NCI-H1417 treated with DMSO at 0.1 percent for 48 hours (cell line): ENCODE measurements at places on chromosomes 5 and 9.

DNA sequence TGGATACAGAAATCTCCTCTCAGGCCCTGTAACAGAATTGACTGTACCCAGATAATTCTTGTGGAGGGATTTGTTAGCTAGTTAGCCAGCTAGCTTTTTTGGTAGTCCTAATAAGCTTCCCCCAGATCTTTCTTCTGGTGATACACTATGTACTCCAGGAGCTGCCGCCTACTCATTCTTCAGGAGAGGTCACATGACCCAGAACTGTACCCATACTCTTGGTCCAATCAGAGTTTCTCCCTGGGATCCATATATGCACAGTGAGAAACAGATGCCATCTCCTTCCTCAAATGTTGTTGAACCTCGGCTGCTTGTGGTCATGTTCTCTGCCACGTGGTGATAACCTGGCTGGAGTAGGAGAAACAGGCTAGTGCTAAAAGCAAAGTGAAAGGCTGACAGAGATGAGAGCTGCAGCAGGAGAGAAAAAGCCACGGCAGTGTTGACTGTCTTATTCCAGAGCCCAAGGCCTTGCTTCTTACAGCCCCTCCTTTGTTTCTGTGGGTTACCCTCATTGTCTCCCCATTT is 123.0 kb upstream of the RFX3 start:
- DNase-seq = no peak

- DNase-seq = no peak
These were observed 44.2 kb upstream of the LMNB1 start for GRCh38 chr5:126732716-126733115.

DNA sequence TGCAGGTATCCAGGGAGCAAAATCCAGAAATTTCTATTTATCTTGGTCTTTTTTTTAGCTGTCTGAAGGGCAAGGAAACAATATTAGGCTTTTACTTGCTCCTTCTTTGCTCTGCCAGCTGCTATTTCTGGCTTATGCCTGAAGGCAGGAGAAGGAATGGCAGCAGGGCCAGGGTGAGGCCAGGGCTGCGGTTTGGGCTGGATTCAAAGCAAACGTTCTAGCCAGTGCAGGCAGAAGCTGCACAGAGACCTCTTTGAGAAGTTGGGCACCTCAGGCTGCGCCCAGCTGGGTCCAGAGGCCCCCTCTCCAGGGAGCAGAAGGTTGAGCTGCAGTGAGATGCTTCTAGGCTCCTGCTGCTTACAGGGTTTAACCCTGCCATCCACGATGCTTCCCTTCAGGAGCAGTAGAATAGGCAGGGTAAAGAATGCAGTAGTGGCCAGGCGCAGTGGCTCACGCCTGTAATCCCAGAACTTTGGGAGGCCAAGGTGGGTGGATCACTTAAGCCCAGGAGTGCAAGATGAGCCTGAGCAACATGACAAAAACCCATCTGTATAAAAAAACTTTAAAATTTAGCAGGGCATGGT is 201.2 kb downstream of the ADCY2 start:
- no peak for DNase-seq

- DNase-seq = no peak
These were observed 55.1 kb upstream of the OTULINL start for GRCh38 chr5:14526493-14526892.

DNA sequence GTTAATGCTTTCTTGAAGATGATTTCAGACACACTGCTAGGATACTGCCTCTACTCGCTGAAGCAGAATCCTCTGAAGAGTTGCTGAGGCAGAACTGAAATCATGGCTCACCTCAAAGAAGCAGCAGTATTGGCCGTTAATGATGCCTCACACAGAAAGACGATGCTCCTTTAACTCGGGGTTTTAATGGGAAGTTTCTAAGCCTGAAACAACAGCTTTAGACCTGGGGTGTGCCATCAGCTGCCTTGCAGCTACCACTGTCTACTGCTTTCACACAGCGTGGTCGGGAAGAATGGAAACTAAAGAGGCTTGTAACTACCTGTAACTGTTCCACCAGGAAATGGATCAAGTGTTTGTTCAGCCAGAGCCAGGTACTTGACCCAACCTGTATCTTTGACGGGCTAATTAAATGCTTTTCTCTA is at the start of gene CTXN3:
TSS of gene CTXN3 (plus strand) at position 65 of the 422 bp plus-strand sequence. CDS start 8,440 bp downstream, outside the sequence.
- peak; percentile 53 for DNase-seq

DNA sequence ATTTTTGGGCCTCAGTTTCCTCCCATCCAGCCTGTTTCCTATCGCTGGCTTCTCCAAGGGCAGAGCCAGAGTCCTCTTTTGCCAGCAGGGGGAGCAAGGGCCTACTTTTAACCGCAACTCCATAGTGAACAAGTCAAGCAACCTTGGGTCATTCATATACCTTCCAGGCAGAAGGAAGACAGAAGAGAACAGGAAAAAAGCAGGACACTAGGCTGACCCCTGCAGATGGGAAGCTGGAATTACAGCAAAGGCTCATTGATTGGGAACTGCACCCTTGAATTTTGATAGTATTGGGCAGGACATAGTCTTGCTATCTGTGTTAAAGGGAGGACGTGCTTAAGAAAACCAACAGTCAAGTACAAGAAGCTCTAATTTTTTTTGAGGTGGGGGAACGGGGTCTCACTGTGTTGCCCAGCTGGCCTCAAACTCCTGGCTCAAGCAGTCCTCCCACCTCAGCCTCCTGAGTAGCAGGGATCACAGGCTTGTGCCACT is 30.1 kb downstream of the QRFP start:
- DNase-seq = peak; percentile 54

GRCh38 chr9:14650596-14650995 is 42.6 kb downstream of the ZDHHC21 start:
- DNase-seq = no peak

DNA sequence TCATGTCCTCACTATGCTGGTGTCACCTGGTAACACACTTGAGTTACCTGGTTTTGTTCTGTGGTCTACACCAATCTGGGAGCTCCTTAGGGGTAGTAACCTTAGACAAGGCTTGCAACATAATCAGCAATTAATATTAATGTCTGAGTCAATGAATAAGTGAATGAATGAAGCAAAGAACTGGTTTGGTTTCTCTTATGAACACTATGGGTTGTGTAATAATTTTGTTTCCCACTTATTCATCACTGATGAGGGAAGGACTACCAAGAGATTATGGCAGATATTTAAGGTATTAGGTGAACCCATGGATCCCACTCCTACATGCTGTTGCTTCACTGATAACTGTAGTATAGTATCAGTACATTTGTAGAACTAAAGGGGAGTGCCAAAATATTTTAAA is 116.0 kb downstream of the SLC12A2 start:
- DNase-seq = no peak

GRCh38 chr9:81575956-81576355 is 113.4 kb downstream of the TLE1 start:
- no peak for DNase-seq

GRCh38 chr9:34037626-34038025 is 11.1 kb downstream of the UBAP2 start:
- DNase-seq = no peak

- DNase-seq = no peak
These were observed 34.3 kb downstream of the GPR107 start for GRCh38 chr9:130088051-130088450.

GRCh38 chr5:66880401-66880800 is 284.2 kb downstream of the MAST4 start:
- DNase-seq = no peak

DNA sequence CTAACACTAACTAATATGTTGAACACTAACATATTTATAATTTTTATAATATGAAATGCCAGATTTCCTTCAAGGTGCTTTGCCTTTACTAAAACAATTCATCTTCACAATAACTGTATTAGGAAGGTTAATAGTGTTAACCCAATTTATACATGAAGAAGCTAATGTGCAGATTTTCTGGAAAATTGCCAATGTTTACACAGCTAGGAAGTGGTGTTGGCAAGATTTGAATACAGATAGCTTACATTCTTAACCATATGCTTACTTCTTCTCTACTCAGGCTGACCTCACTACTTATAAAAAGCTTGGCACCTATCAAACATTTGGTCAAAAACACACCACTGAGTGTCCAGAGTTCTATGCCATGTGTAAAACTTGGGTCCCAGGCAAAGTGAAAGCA is 445.4 kb upstream of the ITGA1 start:
- DNase-seq = no peak

DNA sequence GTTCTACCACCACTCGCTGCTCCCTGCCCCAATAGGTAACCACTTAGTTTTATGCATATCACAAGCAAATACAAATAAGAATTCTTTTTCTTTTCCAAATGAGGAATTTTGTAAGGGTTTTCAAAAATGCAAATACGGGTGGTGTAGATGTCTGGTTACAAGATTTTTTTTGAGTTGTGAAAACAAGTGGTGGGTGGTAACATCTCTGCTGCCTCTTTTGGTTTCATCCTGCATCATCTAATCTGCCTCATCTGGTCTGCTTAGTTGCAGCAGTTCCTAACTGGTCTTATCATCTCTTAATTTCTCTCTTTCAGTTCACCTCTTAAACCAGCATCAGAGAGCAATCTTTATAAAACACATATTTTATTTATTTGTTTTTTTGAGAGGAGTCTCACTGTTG is 5.3 kb downstream of the NFX1 start:
- DNase-seq = no peak

DNA sequence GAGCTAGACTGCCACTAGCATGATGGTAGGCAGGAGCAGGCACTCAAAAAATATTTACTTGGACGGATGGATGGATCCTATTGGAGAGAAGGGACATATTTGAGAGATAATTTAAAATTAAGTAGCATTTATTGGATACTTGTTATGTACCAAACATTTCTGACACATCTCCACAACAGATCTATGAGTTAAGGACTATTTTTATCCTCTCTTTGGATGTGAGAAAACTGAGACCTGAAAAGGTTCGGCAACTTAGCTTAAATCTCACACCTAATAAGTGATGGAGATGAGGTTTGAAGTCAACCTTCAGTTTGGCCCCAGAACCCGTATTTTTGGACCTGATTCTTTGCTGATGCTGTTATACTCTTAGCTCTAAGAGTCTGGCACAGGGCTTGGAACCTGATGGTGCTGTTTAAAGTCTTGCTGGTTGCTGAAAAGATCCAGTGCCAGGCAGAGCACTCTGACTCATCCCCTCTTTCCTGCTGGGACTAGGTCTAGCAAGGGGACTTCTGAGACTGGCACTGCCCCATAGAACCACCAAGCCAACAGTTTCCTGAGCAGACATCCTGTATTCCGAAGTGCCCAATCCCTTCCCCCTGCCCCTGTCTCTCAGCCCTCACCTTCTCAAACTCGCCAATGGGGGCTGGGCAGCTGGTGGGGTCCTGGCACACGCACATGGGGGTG is 15.6 kb downstream of the SPARC start:
- DNase-seq = no peak

- DNase-seq = no peak
These were observed 359.0 kb upstream of the RORB start for GRCh38 chr9:74138182-74138581.

DNA sequence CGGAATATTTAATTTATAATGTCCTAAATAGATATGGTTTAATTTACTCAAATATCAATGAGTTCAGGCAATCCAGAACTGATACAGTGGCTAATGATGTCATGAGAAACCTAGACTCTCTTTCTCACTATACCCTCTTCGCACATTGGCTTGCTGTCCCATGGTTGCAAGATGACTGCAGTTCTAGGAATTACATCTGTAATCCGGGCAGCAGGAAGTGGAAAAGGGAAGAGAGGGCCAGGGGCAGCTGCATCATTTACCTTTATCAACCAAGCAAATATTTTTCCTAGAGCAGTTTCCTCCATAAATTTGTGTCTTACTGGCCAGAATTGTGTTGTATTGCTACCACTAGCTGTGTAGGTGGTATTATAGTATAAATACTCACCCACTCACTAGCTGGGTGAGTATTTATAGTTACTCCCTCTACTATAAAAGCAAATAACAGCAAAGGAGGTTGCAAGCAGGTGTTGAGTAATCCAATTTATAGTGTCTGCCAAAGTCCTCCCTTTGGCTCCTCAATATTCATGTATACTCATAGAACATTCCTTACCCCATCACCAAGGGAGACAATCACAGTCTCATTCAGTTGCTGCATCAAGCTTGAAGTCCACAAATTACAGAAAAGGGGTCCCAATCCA is 168.8 kb downstream of the DROSHA start:
- DNase-seq = no peak

DNA sequence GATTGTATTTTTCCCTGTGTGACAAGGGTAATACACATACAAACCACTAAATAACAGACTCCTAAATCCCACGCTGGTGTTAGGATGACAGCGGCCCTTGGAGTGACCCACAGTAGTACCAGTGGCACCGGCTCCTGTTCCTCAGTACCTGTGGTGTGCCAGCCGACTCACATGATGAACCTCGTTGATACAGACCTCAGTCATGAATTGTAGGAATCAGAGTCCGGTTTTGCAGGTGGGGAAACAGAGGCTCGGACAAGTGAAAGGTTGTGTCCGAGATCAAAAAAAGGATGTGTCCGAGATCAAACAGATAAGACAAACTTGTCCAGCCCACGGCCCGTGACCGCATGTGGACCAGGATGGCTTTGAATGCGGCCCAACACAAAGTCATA is 78.0 kb downstream of the AMBP start:
- DNase-seq = no peak

DNA sequence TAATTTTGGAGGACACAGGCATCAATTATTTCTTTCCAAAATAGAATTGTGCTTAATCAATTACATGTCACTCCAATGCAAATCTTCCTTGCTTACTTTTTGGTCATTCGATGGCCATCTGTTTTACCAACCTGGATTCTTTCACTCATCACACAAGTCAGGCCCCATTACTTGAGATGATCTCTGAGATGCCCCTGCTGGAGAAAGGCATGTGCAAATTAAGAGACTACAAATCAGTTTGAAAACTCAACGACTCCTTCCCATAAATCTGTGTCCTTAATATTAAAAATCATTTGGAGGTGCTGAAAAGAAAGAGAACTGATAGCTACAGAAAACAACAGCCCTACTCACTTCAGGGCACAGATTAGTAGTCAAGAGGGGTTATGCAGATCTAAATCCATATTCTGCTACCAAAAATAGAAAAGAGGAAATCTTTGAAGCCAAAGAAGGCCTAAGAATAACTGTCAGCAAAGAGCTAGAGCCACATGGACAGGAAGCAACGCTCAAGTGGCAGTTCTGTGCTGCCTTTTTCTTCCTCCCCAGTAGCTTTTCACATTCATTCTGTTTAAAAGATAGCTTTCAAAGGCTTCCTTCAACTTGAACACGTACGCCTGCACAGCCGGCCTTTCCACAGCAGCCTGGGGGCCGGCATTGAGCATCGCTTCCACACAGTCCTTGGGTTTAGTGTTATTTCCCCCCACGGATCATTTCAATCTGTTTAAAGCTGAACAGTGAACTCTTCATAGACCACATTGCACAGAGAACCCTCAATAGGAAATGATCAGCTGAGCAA is 79.3 kb upstream of the MAP3K1 start:
- no peak for DNase-seq

- DNase-seq = no peak
These were observed 39.8 kb upstream of the RASGRF2 start for GRCh38 chr5:80920333-80920732.

- DNase-seq = no peak
These were observed 88.1 kb upstream of the ADAMTS19 start for GRCh38 chr5:129372025-129372424.
